ENCODE measurements at places on chromosomes 13 and 19.
A peak's percentile ranks its signal among the peaks of the same experiment; 100 is the strongest.

- no peak for DNase-seq
These were observed 16.8 kb downstream of the ELL start for GRCh38 chr19:18504886-18505610.

DNA sequence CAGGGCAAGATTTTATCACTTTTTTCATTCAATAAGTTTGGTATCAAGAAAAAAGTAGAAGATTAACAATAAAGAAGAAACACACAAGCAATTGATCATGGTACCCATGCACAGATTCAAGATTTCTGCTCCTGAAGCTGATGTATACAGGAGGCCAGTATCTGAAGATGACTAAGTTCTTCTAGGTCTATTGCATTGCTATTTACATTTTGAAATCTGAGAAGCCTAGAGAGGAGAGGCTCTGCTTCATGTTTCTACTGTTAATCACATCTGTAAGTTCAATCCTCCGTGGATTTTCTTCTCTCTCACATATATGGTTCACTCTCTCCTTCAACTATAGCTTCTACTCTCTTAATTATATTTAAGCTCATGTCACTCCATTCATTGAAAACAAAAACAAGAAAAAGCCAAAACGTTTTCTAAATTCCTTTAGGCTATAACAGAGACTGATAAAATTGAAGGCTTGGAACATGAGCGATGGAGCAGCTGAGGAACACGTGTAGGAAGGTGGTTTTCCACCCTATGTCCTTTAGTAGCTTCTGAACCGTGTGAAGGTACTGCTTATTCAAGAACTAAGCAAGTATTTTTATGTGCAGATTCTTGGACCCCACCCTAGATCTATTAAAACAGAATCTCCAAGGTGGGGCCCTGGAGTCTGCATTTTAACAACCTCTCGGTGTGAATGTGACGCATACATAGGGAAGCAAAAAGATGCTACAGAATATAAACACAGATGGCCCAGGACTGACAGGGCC lies 198.2 kb downstream of the EFNB2 start:
- no peak for DNase-seq

- no peak for DNase-seq
These were observed 71.4 kb downstream of the EFNB2 start for GRCh38 chr13:106464076-106464475.

DNA sequence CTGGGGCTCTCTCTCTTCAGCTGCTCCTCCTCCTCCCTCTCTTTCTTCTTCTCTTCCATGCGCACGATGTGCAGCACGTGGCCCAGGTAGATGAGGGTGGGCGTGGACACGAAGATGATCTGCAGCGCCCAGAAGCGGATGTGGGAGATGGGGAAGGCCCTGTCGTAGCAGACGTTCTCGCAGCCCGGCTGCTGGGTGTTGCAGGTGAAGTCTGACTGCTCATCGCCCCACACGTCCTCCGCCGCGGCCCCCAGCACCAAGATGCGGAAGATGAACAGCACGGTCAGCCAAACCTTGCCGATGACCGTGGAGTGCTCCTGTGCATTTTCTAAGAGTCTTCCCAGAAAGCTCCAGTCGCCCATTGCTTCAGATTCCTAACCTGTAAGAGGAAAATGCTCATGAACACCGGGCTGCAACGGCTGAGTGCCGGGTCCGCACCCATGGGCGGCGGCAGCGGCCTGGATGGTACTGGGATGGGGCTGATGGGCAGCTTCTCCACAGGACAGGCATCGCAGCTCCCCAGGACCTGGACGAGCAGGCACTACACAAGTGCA lies 17.8 kb downstream of the GJA3 start:
- DNase-seq = no peak

GRCh38 chr19:2726904-2727639 lies 5.9 kb upstream of the DIRAS1 start:
- no peak for DNase-seq

GRCh38 chr19:31427857-31428256 lies 78.6 kb upstream of the TSHZ3 start:
- DNase-seq = no peak

DNA sequence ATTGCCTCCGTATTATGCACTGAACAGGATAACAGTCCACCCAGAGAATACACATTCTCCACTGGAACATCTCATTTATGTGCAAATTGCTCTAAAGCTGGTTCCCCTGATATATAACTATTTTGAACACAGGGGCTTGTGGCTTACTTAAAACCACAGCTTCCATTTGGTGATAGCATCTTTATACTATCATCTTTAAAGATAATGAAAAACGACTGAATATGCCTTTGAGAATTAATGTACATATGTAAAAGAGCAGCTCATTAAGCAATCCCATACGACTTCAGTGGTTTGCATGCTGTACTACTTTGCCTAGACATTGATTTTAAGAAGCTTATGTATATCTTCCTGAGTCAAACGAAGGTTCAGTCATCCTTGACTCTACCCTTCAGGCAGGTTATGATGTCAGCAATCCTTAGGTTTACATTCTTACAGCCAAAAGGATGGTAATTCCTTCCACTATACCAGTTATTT lies 40.8 kb downstream of the BRD4 start:
- no peak for DNase-seq

DNA sequence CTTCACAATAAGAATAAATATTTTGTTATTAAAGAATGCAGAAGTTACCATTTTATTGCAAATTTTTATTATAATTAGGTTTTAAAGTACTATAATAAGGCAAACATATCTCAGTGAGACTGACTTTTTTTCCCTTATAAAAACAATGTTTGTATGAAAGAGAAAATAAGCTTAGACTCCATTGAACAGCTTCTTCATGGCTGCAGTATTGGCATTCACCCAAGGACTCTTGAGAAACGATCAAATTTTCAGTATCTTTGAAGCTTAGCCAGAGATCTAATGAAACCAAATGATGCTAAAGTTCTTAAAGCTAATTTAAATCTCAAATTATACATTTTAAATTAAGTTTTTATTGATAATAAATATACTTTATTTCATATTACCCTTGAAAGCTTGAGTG lies 128.3 kb downstream of the GGACT start:
- no peak for DNase-seq

DNA sequence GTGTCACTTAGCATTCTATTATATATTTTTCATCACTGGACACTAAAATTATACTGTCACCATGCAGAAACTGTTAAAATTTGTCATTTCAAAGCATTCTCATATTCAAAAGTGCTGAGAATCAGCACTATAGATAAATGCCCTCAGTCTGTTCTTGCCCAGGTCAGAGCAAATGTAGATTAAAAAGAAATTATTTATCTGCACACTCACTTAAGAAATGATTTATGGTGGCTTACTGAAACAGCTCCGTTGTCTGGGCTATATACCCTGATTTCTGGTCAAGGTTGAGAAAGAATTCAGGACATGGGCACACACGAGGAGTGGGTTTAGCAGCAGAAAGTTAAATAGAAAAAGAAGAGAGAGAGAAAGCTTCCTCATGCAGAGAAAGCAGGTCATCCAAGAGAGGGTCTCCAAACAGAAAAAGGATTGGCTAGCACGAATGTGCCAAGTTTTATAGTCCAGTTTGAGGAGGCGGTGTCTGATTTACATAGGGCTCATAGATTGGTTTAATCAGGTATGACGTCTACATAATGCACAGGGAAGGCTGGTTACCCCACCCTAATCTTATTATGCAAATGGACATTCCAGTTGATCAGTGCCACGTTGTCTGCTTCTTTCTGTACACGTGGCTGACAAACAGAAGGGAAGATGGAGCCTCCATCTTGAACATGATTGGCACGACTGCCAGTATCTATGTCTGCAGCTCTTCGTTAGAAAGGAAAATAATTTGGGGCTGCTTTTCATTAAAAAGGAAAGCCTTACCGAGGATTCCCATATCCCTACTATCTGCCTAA lies 47.3 kb upstream of the N4BP2L1 start:
- no peak for DNase-seq

GRCh38 chr13:39955560-39955959 lies 300.1 kb downstream of the COG6 start:
- DNase-seq = no peak

- no peak for DNase-seq
These were observed 65.4 kb upstream of the WDFY2 start for GRCh38 chr13:51518827-51519226.

DNA sequence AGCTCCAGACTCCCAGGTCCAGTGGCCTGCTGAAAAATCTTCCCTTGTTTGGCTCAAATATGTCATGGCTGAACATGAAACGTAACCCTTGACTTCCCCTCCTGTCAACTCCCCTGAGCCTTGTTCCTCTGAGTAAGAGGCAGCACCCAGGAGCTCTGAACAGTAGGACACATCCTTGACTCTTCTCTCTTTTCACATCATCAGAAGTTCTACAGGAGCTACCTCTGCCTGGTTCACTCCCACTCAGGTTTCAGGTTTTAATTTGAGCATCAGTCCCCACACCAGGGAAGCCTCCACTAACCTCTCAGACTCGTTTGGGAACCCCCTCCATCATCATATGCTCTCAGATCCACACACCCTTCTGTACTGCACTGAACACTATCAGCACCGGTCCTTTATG lies 30.3 kb downstream of the ZNF823 start:
- no peak for DNase-seq

GRCh38 chr13:113758651-113759524 lies at the start of gene TMEM255B:
TSS of gene TMEM255B (plus strand) at chr13:113759226. CDS start at chr13:113759270, 44 bp downstream.
- DNase-seq = peak; percentile 74

Measured in HEK293T (cell line).